ENCODE measurements at places on chromosomes 1 and 21.
A peak's percentile ranks its signal among the peaks of the same experiment; 100 is the strongest.

GRCh38 chr1:227945891-227946623 is 1.7 kb downstream of the WNT9A start:
- DNase-seq: no peak

GRCh38 chr1:234659538-234659937 is 49.6 kb upstream of the IRF2BP2 start:
- DNase-seq: no peak

- no peak for DNase-seq
These were observed 200.8 kb upstream of the TMEM51 start for GRCh38 chr1:14952626-14953314.

GRCh38 chr1:32500387-32501209 is 35.7 kb downstream of the ZBTB8B start:
- DNase-seq: peak; percentile 53

GRCh38 chr1:24939675-24940193 is 9.7 kb upstream of the RUNX3 start:
- no peak for DNase-seq

DNA sequence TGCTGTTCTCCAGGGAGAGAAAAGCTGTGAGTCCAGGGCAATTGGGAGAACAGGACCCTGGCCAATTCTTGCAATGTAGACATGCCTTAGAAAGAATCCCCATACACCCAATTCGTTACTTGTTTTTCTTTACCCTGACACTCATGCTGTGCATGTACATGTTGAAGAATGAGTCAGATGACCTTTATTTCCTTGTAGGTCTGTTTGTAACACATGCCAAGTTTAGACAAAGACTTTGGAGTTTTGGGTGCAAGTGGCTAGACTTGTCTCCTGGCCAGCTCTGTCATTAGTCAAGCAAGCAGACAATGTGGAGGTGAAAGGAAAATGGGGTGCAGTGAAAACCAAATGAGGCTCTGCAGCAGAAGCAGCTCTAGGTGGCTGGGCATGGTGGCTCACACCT is 38.1 kb downstream of the GNPAT start:
- no peak for DNase-seq

GRCh38 chr21:33268737-33269441 is 2.7 kb downstream of the IL10RB start:
- no peak for DNase-seq

- no peak for DNase-seq
These were observed 52.8 kb downstream of the EDEM3 start for GRCh38 chr1:184701816-184702215.

DNA sequence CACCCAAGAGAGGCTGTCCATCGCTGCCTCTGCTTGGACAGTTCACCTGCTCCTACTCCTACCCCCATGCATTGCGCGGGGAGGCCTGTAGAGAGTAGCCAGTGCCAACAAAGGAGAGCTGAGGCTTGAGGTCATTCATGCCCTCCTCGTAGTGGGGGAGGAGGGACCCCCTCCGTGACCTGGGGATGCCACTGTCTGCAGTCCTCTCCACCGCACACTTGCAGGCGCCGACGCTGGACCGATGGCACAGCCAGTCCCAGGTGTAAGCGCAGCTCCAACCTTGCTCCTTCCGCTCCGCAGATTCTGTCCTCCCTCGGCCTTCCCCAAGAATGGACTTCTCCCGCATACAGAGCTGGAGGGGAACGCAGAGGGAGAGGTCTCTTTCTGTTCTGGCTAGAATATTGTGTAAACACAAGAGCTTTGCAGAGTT is 672 bp upstream of the PHLDA3 start:
- no peak for DNase-seq

- DNase-seq: no peak
These were observed 58.4 kb upstream of the KAZN start for GRCh38 chr1:14539953-14540563.

DNA sequence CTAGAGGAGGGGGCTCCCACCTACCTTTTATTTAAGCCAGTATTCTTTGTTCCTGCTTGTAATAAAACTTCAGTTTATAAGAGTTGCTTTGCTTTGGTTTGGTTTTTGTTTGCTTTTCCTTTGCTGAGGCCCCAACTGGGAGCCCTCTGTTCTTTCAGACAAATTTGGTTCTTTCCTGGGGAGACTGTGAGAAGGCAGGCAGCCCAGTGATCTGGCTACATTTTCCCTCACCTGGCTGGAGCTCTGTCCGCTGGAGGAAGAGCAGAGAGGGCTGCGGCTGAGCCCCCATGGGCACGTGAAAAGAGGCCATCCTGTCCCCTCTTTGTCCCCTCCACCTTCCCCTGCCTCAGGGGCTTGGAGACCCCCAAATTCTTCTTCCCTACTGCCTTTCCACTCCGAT is 7.3 kb upstream of the SFN start:
- DNase-seq: no peak

DNA sequence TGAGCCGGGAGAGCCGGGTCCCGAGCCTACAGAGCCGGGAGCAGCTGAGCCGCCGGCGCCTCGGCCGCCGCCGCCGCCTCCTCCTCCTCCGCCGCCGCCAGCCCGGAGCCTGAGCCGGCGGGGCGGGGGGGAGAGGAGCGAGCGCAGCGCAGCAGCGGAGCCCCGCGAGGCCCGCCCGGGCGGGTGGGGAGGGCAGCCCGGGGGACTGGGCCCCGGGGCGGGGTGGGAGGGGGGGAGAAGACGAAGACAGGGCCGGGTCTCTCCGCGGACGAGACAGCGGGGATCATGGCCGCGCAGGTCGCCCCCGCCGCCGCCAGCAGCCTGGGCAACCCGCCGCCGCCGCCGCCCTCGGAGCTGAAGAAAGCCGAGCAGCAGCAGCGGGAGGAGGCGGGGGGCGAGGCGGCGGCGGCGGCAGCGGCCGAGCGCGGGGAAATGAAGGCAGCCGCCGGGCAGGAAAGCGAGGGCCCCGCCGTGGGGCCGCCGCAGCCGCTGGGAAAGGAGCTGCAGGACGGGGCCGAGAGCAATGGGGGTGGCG is 371 bp downstream of the ARID1A start:
- no peak for DNase-seq

DNA sequence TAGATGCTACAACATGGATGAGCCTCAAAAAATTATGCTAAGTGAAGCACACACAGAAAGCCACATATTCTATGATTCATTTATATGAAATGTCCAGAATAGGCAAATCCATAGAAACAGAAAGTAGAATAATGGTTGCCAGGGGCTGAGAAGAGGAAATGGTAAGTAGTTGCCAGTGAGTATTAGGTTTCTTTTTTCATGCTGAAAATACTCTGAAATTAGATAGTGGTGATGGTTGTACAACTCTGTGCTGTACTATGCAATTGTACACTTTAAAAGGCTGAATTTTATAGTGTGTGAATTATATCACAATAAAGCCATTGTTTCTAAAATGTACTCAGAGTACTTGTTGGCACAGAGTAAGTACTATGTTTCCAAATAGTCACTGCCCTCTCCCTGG is 15.5 kb upstream of the GFI1 start:
- DNase-seq: no peak

- DNase-seq: no peak
These were observed 8.8 kb downstream of the FCRLB start for GRCh38 chr1:161730050-161730564.

DNA sequence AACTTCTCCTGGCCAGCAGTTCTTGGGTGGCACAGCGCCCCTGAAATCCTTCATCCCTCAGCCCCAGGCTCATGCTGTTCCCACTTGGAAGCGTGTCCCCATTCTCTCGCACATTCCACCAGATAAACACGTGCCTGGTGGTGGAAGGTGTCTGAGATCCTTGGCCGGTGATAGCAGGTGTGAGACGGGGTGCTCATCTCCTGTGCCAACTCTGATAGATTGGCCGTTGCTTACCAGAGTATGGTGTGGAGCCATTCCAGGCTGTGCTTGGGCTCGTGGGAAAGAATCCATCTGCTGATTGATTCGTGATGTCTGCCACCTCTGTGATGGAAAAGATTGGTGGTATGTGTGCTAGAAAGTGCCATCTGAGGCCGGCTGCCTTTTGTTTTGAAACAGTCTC is 22.2 kb downstream of the ACTL8 start:
- DNase-seq: no peak

GRCh38 chr1:60956520-60956919 is 125.8 kb upstream of the NFIA start:
- no peak for DNase-seq

- DNase-seq: no peak
These were observed 25.7 kb upstream of the ERICH3 start for GRCh38 chr1:74699331-74699730.

GRCh38 chr1:145963265-145964019 is 933 bp downstream of the ANKRD34A start:
- DNase-seq: no peak

DNA sequence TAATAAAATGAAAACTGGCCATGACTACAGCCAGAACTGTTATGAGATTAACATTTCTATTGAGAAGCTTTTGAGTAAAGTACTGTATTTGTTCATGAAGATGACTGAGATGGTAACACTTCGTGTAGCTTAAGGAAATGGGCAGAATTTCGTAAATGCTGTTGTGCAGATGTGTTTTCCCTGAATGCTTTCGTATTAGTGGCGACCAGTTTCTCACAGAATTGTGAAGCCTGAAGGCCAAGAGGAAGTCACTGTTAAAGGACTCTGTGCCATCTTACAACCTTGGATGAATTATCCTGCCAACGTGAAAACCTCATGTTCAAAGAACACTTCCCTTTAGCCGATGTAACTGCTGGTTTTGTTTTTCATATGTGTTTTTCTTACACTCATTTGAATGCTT is 164.0 kb downstream of the NEK7 start:
- DNase-seq: no peak

DNA sequence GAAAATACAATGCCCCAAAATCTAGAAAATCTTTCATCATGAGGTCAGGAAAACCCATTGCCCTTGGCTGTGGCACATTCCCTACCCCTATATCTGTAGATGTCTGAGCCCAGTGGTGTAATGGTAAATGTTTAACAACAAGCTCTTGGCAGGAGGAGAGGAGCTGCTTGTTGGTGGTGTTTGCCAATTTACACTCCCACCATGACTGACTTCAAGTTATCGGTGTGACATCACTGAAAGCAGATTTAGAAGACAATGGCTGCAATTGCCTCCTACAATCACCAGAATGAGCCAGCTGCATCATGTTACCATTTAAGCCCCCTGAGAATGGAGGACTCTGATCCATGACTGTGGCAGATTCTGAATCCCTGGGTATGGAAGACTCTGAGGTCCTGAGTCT is 70.9 kb downstream of the SDC3 start:
- no peak for DNase-seq

DNA sequence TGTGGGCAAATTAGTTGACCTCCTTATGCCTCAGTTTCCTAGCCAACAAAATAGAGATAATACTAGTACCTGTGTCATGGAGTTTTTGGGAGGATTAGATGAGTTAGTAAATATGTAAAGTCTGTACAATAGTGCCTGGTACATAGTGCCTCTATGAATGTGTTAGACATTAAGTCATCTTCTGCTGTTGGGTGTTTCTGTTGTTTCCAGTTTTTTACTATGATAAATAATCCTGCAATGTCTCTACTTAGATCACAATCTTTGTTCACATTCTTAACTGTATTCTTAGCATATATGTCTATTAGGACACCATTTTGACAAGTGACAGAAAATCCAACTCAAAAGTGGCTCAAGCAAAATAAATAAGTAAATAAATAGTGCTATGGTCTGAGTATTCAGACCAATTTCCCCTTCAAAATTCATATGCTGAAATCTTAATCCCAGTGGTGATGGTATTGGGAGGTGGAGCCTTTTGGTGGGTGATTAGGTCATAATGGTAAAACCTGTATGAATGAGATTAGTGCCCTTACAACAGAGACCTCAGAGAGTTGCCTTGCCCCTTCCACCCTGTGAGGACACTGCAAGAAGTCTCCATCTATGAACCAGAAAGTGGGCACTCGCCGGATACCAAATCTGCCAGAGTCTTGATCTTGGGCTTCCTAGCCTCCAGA is 84.3 kb downstream of the DIRAS3 start:
- DNase-seq: no peak

DNA sequence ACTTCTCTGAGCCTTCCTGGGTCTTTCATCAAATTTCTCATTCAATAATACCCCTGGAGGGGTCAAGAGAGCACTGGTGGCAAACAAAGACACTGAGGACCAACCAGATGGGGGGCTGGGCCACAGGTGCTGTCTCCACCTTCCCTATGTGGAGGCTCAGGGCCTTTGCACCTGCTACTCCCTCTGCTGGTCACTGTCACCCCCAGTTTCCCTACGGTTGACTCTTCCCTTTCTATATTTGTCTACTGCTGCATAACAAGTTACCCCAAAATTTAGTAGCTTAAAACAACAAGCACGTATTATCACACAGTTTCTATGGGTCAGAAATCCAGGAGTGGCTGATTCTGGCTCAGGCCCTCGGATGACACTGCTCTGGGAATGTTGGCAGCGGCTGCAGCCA is 138.8 kb upstream of the RUNX3 start:
- DNase-seq: no peak

DNA sequence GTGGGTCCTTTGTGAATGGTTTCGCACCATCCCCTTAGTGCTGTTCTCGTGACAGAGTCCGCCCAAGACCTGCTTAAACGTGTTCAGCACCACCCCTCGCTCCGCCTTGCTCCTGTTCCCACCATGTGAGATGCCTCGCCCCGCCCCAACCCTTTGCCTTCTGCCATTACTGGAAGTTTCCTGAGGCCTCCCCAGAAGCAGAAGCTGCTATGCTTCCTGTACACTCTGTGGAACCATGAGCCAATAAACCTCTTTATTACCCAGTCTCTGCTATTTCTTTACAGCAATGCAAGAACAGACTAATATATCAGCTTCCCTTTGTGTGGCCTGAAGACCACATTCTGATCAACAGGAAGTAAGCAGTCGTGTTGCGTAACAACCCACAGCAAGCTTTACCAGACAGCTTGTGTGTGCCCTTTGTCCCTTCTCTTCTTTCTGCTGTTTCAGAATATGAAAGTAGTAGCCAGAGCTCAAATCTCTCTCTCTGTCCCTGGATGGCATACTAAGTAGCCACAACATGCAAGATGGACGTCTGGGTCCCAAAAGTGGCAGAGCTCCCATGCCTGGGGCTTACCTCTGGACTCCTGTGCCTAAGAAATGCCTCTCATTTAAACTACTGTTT is 14.1 kb downstream of the HENMT1 start:
- DNase-seq: peak; percentile 45

GRCh38 chr1:229117664-229118300 is 153.1 kb upstream of the RAB4A start:
- DNase-seq: peak; percentile 42

- DNase-seq: no peak
These were observed 138.6 kb downstream of the SLC44A5 start for GRCh38 chr1:75472089-75472970.

DNA sequence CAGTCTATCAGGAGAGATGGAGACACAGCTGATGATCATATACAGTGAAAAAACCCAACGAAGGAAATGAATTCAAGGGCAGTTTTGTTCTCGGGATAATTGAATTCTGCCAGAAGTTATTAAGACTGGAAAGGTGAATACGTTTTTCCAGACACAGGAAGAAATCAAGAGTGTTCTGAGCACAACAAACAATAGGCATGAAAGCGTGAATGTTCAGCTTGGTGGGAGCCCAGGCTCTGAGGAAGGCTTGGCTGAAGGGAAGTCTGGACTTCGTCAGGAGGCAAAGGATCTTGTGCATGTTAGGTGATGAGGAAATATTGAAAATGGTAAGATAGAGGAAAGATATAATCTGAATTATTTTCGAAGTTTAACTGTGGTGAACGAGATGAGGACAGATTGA is 50.4 kb downstream of the CYYR1 start:
- DNase-seq: no peak
